ENCODE measurements at places on chromosomes 4 and X. TPM values are rescaled to one million over a fixed set of nuclear protein-coding genes. Genes with fewer than 3 reads are reported as not detected.

- H3K4me1 ChIP-seq, result no peaks in the 10 kb centered on the region
- H3K4me3 ChIP-seq, result no peak overlapping the region
- H3K27me3 ChIP-seq, result no peaks in the 10 kb centered on the region
- no peaks in the 10 kb centered on the region for H3K36me3 ChIP-seq
These were observed 297.5 kb downstream of the STPG2 start for GRCh38 chr4:97845758-97846157.

DNA sequence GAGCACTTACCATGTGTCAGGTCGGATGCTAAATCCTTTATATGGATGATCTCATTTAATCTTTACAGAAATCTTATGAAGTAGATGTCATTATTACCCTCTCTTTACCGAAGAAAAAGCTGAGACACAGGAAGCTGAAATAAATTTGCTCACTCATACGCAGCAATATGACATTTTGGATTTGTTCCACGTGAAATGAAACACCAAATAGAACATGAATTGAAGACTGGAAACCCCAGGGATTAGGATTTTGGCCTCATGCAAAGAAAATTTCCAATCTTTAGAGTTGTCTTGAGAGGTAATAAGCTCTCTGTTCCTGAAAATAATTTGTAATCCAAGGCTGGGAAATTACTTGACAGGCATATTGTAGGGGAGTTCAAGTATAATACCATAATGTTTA lies 354.4 kb upstream of the CLNK start:
- H3K4me3 ChIP-seq, result no peak overlapping the region
- DNase-seq, result no peak
- H3K27ac ChIP-seq, result no peak overlapping the region
- H3K36me3 ChIP-seq, result no peaks in the 10 kb centered on the region
- H3K4me1 ChIP-seq, result no peaks in the 10 kb centered on the region

- DNase-seq, result no peak
- peaks cover 7% of the 10 kb centered on the region for H3K4me1 ChIP-seq
- H3K27ac ChIP-seq, result no peak overlapping the region
- no peaks in the 10 kb centered on the region for H3K36me3 ChIP-seq
- no peaks in the 10 kb centered on the region for H3K27me3 ChIP-seq
- H3K4me3 ChIP-seq, result no peak overlapping the region
These were observed 15.7 kb downstream of the LGI2 start for GRCh38 chr4:25015012-25015411.

GRCh38 chr4:105120626-105121025 lies 26.1 kb upstream of the TET2 start:
- no peaks in the 10 kb centered on the region for H3K4me1 ChIP-seq
- H3K36me3 ChIP-seq, result no peaks in the 10 kb centered on the region
- no peak for DNase-seq

GRCh38 chr4:112284662-112285411 lies 867 bp downstream of the TIFA start:
- H3K27ac ChIP-seq, result peak overlapping the region; percentile 89
- H3K4me1 ChIP-seq, result peaks cover 3% of the 10 kb centered on the region
- no peaks in the 10 kb centered on the region for H3K36me3 ChIP-seq
- peak overlapping the region; percentile 84 for H3K4me3 ChIP-seq
- H3K27me3 ChIP-seq, result no peaks in the 10 kb centered on the region

- H3K36me3 ChIP-seq, result no peaks in the 10 kb centered on the region
- no peak overlapping the region for H3K27ac ChIP-seq
- H3K4me1 ChIP-seq, result no peaks in the 10 kb centered on the region
- H3K27me3 ChIP-seq, result no peaks in the 10 kb centered on the region
These were observed 146.8 kb downstream of the DCLK2 start for GRCh38 chr4:150224896-150225591.

The NLGN3 gene
- total RNA-seq, result 1.0 TPM

The RIPPLY1 gene
- not detected for total RNA-seq

All from left lung (tissue), 14 donors.